Kidney tubule cell (primary cell): ENCODE measurements at places on chromosomes 6 and 20.
A peak's percentile ranks its signal among the peaks of the same experiment; 100 is the strongest.

GRCh38 chr20:20856956-20857355 lies 144.5 kb upstream of the RALGAPA2 start:
- DNase-seq: no peak

DNA sequence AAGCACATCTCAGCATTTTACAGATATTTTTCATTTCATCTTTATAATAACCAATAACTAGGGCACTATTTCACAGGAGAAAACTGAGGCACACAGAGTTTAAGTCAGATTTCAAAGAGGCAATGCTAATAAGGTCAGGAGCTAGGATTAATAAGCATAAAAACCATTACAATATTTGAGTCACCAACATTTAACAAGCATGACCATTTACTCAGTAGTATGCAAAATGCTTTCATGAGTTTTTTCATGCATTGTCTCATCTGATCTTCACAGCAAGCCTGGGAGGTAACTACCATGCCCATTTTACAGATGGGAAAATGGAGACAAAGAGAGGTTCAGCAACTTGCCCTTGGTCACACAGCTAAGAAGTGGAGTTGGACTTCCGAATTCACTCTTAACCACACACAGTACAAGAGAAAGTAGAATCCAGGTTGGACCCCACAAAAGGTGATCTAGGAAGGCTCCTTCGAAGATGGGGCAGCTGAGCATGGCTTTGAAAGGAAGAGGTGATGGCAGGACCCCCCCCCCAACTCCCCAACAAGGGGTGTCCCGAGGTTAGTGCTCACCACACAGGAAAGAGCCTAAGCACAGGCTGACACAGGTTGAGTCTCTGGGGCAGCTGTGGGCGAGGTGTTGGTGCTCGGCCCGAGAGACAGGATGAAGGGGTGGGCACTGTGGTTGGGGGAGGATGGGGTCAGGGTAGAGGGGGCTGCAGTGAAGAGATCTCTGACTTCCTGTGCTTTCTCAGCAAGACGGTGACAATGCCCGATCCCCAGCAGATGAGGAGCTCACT lies 108.8 kb downstream of the PREX1 start:
- DNase-seq: no peak

- DNase-seq: no peak
Observed at GRCh38 chr6:5536644-5537043, 275.3 kb downstream of the FARS2 start.

GRCh38 chr20:5181492-5181891 lies 54.7 kb downstream of the CDS2 start:
- DNase-seq: no peak

- peak; percentile 24 for DNase-seq
Observed at GRCh38 chr6:118639054-118639964, 12.1 kb downstream of the CEP85L start.

GRCh38 chr6:82144852-82145340 lies 102.6 kb downstream of the IBTK start:
- peak; percentile 90 for DNase-seq

DNA sequence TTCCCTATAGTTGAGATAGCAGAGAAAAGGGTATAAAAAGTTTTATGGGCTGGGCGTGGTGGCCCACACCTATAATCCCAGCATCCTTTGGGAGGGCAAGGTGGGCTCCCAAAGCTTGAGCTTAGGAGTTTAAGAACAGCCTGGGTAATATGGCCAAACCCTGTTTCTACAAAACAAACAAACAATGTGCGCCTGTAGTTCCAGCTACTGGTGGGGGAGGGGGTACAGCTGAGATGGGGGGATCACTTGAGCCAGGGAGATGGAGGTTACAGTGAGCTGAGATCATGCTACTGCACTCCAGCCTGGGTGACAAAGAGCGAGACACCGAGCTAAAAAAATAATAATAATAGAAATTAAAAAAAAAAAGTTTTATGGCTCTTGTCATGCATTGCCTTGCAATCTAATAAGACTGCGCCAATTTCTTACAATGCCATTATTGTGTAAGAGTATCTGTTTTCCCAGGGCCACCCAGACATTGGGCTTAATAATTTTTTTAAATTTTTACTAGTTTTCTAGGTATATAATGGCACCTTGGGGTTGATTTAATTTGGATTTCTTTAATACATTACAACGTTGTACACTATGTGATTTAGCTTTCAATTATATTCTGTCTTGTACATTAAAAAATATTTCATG lies 3.9 kb downstream of the ACSS2 start:
- DNase-seq: no peak

GRCh38 chr20:11337361-11338130 lies 580.1 kb upstream of the BTBD3 start:
- no peak for DNase-seq

- DNase-seq: no peak
Observed at GRCh38 chr6:17057322-17057721, 44.5 kb upstream of the STMND1 start.

- DNase-seq: no peak
Observed at GRCh38 chr6:45807311-45808041, 208.2 kb downstream of the CLIC5 start.

GRCh38 chr6:82612475-82613039 lies 248.9 kb downstream of the TPBG start:
- DNase-seq: no peak

DNA sequence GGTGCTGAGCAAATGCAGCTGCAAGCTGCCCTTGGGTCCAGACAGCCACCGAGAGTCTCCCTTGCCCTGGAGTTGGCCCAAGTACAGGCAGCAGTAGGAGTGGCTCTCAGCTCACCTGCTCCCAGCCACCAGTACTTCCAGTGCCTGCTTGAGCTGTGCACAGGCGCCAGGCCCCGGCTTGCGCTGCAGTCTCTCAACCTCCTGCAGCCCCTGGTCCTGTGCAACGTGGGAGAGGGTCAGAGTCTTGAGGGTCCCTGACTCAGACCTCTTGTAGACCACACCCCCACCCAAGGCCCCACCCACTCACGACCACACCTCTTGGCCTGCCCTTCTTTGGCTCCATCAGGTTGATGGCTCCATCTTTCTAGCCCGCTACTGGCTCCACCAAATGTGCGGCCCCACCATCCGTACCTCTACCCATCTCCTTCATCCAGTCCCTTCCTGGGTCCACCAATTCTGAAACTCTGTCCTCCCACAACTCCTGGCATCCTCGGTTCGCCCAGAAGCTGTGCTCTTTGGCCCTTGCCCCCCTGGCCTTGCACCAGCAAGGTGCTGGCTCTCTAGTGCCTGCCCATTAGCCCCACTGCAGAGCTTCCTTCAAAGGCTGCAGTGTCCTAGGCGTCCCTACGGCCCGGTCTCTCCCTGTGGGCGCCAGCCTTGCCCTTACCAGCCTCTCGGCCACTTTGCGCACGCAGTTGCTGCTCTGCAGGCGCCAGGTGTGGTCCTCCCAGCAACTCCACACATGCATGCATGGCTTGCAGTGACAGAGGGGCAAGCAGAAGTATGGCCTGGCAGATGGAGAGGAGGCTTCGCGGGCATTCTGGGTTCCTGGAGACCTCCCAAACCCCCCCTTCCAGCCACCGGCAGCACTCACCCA lies 16.5 kb upstream of the SPAG4 start:
- no peak for DNase-seq

DNA sequence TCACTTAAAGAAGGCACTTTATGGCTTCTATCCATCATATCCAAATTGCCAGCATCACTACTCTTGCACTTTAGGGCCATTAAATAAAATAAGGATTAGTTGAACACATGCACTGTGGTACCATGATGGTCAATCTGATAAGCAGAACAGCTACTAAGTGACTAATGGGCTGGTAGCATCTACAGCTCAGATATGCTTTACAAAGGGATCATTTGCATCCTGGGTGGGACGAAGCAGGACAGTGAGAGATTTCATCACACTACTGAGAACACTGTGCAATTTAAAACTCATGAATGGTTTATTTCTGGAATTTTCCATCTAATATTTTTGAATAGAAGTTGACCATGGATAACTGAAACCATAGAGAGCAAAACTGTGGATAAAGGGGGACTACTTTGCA lies 25.1 kb upstream of the ZSCAN9 start:
- no peak for DNase-seq

- peak; percentile 34 for DNase-seq
Observed at GRCh38 chr6:40125680-40126394, 191.6 kb upstream of the MOCS1 start.
